ENCODE measurements at places on chromosomes 13 and 19.
A peak's percentile ranks its signal among the peaks of the same experiment; 100 is the strongest.

DNA sequence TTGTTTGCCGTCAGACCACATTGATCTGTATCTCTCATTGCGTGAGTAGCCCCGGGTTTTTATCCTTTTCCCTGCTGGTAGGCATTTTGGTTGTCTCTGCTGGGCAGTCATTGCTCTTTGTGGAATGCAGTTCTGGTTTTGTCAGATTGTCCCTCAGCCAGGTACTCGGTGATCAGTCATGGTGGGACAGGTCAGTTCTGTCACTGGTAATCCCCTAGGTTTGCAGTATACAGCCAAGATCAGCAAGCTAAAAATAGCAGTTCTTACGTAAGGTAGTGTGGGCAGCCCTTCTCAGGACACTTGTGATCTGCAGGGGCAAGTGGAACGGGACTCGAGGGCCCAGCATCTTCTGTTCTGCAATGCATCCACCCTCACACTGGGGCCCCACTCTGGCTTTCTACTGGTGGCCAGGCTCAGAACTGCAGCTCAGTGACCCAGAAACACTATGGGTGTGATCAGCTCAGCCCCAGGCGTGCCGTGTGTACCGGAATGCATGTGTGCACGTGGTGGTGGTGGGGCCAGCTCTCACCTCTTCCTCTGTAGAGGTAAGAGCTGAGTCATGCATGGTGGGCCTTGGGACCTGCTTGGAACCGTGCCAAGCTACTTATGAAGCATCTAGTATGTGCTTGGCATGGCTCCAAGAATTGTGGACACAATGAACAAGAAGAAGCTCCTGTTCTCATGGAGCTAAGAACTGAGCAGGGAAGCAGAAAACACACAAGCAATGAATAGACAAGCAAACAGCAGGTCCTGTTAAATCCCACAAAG is 6.3 kb downstream of the PLEKHF1 start:
- peak; percentile 98 for DNase-seq

- DNase-seq, result no peak
Measured at GRCh38 chr13:113610266-113610665, 25.7 kb downstream of the TFDP1 start.

GRCh38 chr13:38202740-38203139 is 146.9 kb upstream of the UFM1 start:
- DNase-seq, result no peak

GRCh38 chr19:40193587-40193849 is 2.3 kb downstream of the MAP3K10 start:
- no peak for DNase-seq

DNA sequence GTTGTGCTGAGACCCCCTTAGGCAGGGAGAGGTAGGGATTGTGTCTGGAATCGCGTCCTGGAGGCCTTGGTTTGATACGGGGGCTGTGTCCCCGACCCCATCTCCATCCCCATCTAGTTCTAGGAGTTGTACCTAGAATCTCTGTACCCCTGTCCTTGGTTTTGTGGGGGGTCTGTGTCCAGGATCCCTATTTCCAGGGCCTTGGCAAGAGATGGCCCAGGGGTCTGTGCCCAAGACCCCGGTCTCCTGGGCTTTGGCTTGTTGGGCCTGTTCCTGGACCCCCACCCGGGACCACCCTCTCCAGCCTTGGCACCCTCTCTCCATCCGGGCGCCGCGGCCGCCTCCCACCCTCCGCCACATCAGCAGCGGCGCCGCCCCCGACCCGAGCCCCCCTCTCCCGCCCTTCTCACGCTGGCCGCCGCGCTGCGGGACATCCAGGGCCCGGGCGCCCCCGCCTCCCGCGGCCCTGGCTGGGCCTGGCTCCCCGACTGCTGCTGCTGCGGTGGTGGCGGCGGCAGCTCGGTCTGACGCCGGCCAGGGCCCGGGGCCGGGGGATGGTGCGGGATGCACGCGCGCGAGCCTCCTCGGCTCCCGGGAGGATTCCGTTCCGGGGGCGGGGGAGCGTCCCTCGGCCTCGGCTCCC is at the start of gene NUMBL:
TSS of gene NUMBL (minus strand) at position 602 of the 643 bp plus-strand sequence. CDS start at position 434, 168 bp downstream.
- no peak for DNase-seq
